Mesendoderm (in vitro differentiated cells): ENCODE measurements at places on chromosomes 4 and X.
A peak's percentile ranks its signal among the peaks of the same experiment; 100 is the strongest.

DNA sequence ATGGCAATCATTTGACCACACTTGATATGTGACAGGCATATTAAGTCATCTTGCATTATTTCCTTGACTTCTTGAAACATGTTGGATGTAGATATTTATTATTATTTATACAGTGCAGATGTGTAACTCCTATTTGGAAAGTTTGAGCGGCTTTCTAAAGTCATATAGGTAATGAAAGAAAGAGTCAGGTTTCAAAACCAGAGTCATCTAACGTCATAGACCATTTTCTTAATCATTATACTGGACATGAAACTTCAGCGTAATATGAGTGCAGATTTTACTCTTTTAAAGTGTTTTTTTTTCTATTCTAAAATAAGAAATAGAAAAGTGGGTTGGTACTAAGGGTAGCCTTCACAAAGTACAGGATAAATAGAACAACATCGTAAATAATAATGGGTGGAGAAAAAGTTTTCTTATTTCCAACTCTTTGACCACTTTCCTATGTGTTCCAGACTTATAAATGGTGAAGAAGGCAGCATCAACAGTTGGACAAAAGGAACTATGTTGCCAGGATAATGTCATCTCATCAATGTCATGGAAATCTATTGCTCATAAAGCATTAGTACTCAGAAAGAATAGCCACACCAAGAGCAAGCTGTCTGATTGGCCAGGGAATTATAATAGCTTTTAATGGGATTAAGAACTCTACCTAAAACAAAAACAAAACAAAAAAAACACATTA lies 108.0 kb upstream of the PCDH18 start:
- no peak for DNase-seq

DNA sequence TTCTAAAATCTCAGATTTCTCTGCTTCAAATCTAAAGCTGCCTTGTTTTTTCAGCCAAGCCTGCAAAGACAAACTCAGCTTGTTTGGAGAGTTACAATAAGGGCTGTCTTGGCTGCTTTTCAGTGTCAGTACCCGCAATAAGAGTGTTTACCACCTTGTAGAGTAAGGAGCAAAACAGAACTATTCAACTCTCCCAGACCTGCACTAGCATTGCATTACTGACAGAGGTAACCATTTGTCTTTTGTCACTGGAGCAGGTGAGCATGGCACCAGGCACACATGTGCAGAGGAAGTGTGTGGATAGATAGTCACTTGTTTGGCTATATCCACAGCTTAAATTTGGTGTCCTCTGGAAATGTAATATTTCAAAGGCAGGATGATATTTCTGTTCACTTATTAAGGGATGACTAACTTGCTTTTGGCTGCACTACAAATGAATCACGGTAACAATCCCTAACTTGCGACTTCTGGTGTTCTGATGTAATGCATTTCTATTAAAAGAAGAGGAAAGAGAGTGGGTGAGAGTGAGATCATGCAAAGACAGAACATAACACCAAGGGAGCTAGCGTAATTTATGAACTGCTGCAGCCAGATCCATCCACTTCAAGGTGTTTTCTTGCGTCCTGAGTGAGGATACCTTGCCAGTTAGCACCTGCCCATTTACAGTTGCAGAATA lies 38.6 kb downstream of the PTCHD1 start:
- no peak for DNase-seq

GRCh38 chr4:122921971-122922876 lies at the start of gene NUDT6:
Gene NUDT6 (minus strand): TSS chr4:122922597. CDS start chr4:122922572, 25 bp downstream.
- DNase-seq: peak; percentile 84

GRCh38 chrX:113906168-113906567 lies 677.7 kb upstream of the HTR2C start:
- no peak for DNase-seq

DNA sequence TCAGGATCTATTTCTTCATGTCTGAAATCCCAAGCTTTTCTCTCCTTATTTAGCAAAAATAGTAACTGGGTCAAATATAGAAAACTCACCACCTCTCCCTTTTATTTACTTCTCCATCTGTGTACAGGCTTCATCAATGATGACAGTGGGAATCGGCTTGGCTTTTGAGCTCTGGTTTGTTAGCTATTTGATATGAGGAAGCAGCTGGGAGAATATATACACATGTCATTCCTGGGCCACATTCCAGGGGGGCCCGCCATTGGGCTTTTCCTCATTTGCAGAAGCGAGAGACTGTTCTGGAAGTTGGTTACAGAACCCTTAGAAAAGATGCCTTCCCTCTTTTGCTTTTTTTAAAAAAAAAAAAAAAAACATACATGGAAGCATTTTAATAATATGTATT lies 107.4 kb upstream of the F9 start:
- no peak for DNase-seq

GRCh38 chr4:140195806-140196205 lies 41.8 kb upstream of the MAML3 start:
- DNase-seq: peak; percentile 13

DNA sequence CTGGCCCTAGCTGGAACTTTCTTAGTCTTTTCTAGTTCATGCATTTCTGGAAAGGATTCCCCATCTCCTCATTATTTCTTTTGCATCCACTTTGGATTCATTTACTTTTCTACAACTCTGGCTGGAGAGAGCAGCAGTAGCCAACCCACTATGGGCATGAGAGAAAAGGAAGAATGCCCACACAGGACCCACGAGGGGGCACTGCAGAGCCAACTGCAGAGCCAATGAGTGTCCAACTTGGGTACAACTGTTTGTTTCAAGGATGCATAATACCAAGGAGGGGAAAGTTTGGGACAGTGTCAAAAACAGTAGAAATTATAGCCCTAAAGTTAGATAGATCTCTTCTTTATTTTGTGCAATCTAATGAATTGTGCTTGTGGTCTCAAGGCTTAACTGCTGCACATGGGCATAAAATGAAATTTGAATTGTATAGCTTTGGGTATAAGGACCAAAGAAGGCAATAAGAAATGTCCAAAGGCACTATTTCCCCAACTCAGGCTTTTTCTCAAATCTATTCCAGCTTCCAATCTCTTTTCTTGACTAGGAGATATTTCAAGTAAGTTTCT lies 230.6 kb downstream of the NSUN7 start:
- peak; percentile 42 for DNase-seq

- no peak for DNase-seq
These were observed 107.8 kb downstream of the CCSER1 start for GRCh38 chr4:90234916-90235547.

DNA sequence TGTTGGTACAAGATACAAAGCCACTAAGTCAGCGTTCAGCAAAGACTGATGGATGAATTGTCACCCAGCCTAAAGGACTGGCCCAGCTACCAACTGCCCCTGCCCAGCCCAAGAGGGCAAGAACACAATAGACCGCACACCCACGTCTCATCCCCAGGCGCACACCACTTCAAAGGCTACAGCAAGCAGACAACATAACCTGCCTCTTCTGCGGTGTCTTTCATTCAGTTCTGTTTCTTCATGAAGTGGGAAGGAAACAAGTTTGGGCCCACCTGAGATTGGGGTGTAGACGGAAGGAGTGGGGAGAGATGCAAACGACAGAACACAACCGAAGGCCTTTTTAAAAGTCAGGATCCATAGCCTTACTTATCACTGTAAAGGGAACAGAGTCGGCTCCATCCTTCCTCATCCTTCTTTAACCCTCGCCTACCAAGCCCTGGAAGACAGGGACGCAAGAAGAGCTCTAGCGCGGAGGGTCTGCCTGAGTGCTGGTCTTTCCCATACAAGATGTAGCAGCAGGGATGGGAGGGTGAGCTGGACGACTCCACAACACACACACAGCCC lies 691 bp downstream of the SCARB2 start:
- DNase-seq: no peak

- DNase-seq: peak; percentile 28
These were observed 157.5 kb upstream of the ITM2A start for GRCh38 chrX:79524642-79525041.

GRCh38 chr4:67668315-67668714 lies 32.6 kb downstream of the UBA6 start:
- no peak for DNase-seq

- no peak for DNase-seq
These were observed 1615.8 kb downstream of the ARAP2 start for GRCh38 chr4:34628471-34628870.

DNA sequence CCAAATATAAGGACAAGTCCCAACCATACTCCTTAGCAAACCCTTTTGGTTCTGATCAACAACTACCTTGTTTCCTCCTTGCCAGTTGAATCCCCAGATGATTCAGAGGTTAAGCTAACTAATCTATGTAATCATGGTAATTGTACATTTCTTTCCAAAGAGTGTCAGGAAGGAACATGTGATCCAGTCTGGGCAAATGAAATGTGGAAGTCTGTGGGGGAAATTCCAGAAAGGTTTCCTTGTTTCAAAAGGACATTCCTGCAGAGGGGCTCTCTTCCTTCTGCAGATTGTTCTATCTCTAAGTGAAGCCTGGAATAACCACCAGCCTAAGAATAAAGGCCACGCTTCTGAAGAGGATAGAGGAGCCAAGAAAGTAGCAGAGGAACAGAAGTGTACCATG lies 7.0 kb downstream of the PRSS12 start:
- peak; percentile 53 for DNase-seq

DNA sequence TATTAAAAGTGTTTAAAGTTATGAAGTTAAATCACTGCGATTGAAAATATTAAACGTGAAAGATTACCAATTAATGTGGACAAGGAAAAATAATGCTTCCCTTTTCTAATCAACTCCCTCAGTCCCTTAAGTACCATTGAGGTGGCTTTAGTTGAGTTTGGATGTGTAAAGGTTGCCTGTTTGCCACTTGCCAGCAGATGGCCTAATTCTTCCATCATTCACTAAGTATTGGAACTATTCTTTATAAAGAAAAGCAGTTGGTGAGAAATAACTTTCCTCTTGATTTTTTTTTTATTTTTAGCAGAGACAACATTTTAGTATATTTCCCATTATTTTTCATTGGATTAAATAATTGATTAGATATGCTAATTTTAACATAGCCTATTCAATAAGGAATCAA lies 295.9 kb upstream of the TACR3 start:
- peak; percentile 47 for DNase-seq

DNA sequence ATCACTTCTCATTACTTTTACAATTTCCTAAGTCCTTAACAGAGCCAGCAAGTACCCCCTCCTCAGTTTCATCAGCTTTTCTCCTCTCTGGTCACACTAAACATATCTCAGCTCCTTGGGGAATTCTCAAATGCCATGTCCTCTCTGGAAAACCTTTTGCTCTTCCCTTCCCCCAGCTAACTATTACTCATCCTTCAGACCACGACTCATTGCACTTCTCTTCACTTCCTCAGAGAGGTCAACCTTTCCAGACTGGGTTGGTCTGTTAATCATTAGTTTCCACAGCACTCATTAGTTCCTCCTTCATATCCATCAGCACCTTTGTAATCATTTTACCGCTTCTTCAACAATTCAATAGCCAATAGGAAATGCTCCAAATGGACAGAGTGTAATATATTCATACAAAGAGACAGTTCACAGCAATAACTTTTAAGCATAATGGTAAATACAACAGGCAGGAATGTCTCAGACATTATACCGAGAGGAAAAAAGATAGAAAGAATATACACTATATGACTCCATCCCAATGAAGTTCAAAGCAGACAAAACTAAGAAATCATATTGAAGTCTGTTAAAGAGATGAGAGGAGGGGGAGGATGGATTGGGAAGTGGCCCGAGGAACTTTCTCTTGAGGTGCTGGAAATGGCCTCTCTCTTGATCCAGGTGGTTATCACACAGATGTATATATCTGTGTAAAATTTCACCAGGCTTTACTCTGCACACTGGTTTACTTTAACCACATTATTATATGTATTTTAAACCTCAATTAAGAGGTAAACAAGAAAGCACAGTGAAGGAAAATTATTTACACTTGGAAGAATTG lies 39.6 kb downstream of the DDX60L start:
- peak; percentile 71 for DNase-seq
